HT-29 (cell line): ENCODE measurements at places on chromosomes 13 and 19. TPM values are rescaled to one million over a fixed set of nuclear protein-coding genes. Genes with fewer than 3 reads are reported as not detected.

Gene MAP1S
- 21.8 and 21.9 TPM in 2 replicates for total RNA-seq

DNA sequence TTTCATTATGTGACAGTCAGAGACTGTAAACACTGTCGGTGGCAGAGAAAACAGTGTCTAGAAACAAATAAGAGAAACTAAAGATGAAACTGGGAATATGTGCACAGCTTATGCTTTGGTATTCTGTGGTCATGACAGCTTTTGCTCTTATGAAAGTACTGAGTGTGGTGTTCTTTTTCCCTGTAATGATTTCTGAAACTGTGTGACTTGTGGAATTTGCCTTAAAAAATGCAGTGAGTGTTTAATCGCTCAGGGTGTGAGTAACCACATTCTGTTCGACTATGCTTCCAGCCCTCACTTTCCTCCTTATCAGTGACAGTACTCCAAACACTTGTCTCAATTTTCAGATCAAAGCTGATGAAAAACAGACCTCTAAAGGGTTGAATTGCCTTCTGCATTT lies 66.9 kb upstream of the DIAPH3 start:
- no peak for DNase-seq

DNA sequence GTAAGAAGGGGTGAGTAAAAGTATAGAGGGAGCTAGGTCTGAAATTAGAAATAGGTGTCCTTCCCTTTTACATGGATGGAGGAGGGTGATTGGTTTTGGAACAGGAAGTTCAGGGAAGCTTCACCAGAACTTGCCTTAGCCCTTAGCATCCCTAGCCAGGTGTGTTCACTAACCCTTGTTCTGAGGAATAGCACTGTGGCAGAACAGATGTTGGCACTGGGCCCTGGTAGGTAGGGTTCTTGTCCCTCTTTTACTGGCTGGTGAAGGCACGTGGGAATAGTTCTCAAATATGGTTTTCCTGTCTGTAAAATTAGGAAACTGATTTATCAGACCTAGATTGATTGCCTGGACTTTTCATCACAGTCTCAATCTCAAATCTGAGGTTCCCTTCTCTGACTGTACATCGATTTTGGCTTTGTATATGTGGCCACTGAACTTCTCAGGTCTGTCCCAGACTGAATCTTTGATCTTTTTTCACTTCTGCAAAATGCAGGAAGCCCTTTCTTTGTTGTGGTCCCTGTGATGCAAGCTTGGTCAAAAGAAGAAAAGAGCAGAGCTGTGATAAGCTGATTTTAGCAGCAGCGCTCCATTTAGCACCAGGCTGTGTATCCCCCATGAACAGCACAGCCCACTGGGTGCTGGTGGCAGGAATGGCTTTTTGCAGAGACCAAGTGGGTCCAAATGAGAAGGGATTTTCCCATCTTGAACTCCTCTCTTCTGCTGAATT lies 86.2 kb upstream of the HTR2A start:
- peak; percentile 20 for DNase-seq

DNA sequence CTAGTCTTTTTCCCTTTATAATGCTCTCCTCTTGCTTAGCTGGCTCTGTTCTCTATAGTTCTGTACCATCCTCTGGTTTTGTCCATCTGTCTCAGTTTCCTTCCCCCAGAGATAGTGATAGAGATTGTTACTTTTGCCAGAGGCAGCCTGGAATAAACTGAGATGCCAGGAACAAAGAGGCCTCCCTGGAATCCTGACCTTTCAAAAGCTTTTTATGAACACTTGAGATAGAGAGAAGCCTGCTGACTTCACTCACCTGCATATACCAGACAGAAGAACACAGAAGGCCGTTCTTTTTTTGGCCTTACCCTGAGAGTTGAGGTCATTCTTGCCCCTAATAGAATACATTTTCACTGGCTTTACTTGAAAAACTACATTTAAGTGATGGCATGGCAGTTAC lies 150.2 kb downstream of the LHFPL6 start:
- DNase-seq: no peak

Gene MIA
- 15.8 TPM in 2 replicates for total RNA-seq
